ENCODE measurements at places on chromosomes 2 and 18.

DNA sequence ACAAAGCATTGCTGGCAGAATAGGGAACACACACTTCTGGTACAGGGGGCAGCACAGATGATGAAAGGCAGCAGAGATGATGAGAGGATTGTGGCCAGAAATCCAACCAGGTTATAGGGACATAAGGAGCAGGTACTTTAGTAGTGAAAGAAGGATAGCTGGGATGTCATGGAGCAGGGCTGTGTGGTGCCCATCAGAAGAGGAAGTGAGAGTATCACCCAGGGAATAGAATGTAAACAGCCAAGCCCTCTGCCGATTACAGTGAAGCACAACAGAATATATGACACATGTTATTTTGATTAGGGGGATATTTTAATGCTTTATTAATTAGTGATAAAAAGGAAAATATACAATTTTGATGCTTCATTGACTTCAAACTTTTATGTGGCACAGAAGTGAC is 883.4 kb upstream of the CDH2 start:
- H3K4me1 ChIP-seq: no peaks in the 10 kb centered on the region
- no peaks in the 10 kb centered on the region for H3K36me3 ChIP-seq
- no peak for DNase-seq
- no peak overlapping the region for H3K4me3 ChIP-seq

DNA sequence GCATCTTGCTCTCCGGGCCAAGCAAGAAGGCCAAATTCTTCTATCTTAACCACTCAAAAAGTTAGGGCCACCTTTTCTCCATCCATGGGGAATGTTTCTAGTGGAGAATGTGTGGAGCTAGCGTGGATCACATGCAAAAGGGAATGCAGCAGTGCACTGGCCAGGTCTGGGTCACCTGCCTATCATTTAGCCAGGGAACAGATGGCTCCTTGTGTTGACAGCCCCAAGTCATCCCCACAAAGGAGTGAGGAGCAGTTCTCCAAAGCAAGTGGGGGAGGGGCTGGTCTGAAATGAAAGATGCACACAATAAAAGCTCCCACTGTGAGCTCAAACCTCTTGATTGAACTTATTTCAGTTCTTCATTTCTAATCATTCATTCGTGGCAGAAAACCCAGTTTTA is 19.1 kb downstream of the EPB41L3 start:
- H3K4me3 ChIP-seq: no peak overlapping the region
- no peak overlapping the region for H3K27ac ChIP-seq
- no peaks in the 10 kb centered on the region for H3K4me1 ChIP-seq

GRCh38 chr18:28541934-28542333 is 365.0 kb upstream of the CDH2 start:
- H3K27ac ChIP-seq: no peak overlapping the region
- H3K27me3 ChIP-seq: no peaks in the 10 kb centered on the region
- H3K4me3 ChIP-seq: no peak overlapping the region
- no peaks in the 10 kb centered on the region for H3K4me1 ChIP-seq
- no peaks in the 10 kb centered on the region for H3K36me3 ChIP-seq

DNA sequence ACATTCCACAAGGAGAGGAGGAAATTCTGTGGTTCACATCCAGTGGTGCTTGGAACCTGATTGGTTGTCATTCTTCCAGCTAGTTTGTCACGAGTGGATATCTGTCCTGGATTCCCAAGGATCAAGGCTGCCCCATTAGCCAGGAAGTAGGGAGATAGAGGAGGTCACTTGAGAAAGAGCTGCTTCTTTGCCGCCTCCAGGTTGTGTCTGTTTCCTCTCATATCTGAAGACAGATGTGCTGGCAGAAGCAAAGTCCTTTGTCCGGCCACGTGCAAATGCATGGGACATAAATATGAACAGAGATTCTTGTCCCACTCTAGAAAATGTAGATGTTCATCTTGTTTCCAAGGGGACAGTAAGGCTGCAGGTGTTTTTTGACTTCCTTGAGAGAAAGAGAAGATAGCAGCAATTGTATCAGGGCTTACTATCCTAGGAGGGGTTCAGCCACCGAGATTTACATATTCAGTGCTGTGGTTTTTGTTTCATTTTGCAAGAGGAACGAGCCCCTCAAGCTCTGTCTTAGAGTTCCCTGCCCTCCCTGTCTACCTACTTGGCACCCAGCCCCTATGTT is 174.4 kb downstream of the RPIA start:
- no peak overlapping the region for H3K27ac ChIP-seq
- H3K36me3 ChIP-seq: no peaks in the 10 kb centered on the region

- no peak overlapping the region for H3K4me3 ChIP-seq
- H3K36me3 ChIP-seq: no peaks in the 10 kb centered on the region
- H3K27me3 ChIP-seq: no peaks in the 10 kb centered on the region
- DNase-seq: no peak
These were observed 121.3 kb upstream of the EPHA4 start for GRCh38 chr2:221693365-221693764.
